Activated CD4-positive, alpha-beta T cell treated with anti-CD3 and anti-CD28 coated beads, Interleukin-2, amount 50 U/mL, for 48 hours (primary cell): ENCODE measurements at places on chromosomes 5 and 9.

- DNase-seq: no peak
Observed at GRCh38 chr5:133235696-133236426, 184.0 kb downstream of the HSPA4 start.

DNA sequence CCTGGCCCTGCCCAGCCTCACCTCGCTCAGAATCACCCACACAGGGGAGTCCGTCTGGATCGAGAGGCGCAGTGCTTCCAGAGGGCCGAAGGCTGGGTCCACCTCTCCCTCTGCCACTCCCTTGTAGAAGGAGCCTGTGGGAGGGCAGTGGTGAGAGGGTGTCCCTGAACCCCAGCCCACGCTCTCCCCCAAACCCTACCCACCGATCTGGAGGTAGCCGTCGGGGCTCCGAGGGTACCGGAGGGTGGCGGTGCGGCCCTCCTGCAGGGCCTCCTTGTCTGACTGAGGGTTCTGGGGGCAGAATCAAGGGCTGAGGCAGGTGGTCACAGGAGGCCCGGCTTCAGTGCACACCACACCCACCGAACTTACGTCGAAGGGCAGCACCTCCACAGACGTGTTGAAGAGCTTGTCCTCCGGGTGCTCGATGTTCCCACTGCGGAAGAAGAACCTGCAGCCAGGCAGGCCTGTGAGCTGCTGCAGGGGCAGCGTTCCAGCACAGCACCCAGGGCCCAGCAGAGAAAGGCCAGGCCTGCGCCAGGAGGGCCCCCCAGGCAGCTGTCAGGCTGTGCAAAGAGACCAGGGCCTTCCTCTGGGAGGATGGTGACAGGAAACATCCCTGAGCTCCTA, 4.5 kb downstream of the LTC4S start:
- DNase-seq: no peak

DNA sequence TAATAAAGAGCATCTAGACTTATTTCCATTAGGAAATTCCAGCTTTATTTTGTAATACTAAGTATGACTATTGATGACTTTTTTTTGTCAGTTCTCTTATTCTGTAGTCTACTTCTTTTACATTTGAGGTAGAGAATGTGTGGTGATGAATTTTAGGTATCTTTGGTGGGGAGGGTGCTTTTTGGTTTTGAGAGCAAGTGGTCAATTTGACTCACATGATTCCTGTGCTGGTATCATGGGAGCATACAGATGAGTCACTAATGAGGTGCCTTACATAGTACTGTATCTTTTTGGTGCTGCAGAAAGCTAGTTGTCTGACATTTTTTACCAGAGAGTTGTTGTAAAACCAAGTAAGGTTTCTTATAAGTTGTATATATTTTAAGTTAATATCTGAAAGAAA, 35.3 kb downstream of the ERBIN start:
- DNase-seq: no peak

DNA sequence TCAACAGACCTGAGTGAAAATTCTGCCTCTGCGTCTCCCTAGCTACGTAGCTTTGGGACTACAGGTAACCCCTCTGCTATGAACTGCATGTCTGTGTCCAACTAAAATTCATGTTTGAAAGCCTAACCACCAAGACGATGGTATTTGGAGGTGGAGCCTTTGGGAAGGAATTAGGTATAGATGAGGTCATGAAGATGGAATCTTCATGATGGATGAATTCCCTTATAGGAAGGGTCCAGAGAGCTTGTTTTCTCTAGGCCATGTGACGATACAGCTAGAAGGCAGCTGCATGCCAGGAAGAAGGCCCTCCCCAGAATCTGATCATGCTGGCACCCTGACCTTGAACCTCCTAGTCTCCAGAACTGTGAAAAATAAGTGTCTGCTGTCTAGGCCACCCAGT, 296.4 kb downstream of the SLIT3 start:
- no peak for DNase-seq

DNA sequence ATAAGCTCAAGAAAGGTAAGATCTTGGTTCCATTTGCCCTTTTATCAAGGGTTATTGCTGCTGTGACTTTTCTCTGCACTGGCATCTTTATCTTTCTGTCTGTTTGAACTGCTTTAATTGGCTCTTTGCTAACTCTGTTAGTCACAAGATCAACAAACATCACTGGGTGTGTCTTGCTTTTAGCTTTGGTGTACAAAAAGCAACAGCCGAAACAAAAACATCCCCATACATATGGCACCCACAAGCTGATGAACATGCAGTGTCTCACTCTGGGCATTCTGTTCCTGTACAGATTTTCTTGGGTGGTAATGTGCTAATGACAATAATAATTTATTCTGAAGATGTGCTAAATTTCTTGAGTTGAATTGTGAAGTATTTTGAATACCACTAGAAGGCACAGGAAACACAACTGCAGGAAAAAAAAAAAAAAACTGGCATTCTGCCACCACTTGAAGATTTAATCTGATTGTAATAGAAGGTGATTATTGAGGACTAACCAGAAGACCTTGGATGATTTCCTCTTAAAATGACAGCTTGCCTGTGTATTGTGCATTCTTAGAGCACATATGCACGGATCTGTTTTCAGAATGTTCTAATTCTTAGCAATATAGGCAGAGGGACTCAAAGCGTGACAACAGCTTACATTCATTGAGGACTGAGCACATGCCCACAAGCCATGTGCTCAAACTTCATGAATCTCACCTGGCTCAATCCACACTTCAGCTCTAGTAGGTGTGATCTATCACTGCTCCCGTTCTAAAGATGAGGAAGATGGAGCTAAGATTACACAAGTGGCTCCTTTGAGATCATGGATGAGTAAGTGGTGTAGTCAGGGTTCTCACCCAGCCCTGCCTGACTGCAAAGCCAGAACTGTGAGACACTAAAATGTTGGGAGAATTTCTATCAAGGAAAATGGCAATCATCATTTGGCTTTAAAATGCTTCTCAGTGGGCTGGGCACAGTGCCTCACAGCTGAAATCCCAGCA, 96.4 kb downstream of the EBF1 start:
- DNase-seq: no peak

DNA sequence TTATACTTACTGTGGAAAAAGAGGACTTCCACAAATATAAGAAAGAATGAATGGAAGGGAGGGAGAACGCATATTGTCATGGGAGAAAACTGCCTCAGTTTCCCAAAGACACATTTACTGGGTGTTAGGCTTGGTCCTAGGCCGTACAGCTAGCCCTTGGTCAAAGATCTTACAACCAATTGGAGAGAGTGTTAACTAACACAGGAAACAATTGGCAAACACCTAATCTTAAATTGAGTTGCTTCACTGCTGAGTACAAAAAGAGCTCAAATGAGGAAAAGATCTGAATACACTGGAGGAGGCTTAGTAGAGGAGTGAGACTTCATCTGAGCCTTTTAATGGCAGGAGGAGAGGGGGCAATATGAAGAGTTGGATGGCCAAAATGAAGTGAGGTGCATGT, 161.7 kb downstream of the GLIS3 start:
- no peak for DNase-seq

DNA sequence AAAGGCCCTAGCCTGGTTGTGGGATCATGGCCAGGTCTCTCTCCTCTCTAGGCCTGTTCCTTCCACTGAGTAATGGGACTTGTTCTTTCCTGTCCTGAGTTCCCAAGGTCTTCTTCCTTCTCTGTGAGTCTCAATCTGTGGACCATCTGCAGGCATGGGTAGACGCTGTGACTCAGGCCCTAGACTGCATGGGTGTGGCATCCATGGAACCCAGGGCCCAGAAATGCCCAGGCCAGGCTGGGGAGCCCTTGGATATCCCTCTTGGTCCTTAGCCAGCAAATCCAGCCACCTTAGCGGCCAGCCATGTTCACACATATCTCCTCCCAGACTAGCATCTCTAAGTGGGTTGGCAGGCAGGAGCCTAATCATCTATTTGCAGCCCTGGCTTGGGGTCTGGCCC, 2.3 kb upstream of the ACSL6 start:
- peak; percentile 2 for DNase-seq

- DNase-seq: no peak
Observed at GRCh38 chr9:106779796-106780195, 83.2 kb upstream of the ZNF462 start.

DNA sequence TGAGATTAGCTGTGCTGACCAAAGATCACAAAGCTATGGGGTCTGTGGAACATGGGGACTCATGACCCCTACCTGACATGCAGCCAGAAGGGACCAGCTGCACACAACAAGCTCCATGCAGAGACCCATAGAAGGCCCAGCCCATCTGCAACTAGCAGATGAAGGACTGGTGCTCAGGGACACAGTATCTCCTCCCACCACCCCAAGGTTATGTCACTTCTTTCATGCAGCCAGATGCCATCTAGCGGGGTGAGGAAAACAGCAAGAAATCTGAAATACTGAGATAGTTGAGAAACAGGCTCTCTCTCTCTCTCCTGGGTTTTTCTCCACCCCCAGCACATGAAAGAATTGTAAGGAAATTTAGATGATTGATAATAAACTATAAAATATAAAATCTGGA, 161.3 kb upstream of the DAPK1 start:
- no peak for DNase-seq

GRCh38 chr5:81782811-81783210, 31.9 kb upstream of the SSBP2 start:
- DNase-seq: no peak

DNA sequence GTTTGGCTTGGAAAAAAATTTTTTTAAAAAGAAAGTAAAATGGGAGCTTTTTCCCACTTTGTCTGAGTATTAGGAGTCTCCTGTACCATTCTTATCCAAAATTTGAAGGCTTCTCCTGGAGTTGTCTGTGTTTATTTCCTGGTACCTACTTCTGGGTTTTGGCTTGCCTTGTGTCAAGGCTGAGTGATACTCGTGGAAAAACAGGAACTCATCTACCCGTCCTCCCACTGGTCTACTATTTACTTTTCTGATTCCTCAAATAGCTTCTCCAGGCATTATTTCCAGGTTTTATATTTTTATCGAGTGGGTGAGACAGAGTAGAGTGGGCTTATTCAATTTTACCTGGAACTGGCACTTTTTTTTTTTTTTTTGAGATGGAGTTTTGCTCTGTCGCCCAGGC, 99.4 kb downstream of the RMI1 start:
- no peak for DNase-seq

DNA sequence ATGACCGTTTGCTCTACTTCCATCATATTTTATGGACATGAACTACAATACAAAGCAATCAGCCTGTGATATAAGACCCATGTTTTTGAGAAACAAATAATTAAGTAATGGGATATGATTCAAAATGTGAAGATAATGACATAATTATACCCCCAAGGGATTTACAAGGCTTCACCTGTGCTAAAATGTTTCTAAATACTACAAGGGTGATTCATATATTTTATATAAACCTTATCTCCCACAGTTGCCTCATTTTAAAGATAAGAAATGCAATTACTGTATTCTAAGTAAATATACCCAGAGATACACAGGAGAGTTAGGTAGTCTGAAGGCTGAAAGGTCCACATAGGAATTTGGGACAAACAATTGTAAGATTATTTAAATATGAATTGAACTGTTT, 662.0 kb upstream of the CHD1 start:
- no peak for DNase-seq

DNA sequence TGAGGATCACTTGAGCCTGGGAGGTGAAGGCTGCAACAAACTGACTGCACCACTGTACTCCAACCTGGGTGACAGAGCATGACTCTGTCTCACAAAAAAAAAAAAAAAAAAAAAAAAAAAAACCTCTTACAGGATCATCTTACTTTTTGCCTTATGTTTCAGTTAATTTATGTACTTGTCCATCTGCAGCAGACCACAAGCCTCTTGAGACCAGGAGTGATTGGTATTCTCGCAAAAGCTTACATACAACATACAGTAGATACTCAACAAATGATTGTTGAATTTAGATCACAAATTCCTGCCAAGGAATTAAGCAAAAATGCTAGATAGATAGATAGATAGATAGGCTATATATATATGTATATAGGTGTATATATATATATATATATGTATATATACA, 12.4 kb downstream of the CEMIP2 start:
- no peak for DNase-seq

- no peak for DNase-seq
Observed at GRCh38 chr9:14748373-14748772, 25.8 kb upstream of the CER1 start.

GRCh38 chr5:100842080-100842479, 61.0 kb downstream of the ST8SIA4 start:
- DNase-seq: no peak

DNA sequence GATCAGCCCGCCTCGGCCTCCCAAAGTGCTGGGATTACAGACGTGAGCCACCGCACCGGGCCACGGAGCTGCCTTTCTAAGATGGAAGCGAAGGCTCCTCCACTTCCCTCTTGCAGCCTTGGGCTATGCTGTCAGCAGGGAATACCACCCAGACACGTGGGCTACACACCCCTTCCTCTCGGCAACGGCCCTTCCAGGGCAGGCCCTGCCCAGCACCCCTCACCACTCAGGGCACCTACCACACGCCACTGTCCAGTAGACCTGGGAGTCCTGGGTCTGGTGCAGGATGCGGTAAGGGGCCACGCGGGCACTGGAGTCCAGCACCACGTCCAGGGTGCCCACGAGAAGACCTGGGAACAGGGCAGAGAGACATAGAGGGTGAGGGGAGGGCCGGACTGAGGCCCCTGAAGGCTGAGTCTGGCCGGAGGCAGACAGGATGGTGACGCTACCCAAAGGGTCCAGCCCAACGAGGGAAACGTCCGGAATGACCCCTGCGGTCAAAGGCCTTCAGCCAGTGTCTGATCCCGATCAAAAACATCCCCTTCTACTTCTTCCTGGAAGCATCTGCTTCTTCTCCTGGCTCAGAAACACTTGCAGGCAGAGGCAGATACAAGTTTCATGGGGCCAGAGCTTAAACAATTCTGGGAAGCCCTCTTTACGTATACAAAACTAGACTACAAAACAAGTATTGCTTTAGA, 3.1 kb downstream of the TBC1D9B start:
- DNase-seq: no peak

DNA sequence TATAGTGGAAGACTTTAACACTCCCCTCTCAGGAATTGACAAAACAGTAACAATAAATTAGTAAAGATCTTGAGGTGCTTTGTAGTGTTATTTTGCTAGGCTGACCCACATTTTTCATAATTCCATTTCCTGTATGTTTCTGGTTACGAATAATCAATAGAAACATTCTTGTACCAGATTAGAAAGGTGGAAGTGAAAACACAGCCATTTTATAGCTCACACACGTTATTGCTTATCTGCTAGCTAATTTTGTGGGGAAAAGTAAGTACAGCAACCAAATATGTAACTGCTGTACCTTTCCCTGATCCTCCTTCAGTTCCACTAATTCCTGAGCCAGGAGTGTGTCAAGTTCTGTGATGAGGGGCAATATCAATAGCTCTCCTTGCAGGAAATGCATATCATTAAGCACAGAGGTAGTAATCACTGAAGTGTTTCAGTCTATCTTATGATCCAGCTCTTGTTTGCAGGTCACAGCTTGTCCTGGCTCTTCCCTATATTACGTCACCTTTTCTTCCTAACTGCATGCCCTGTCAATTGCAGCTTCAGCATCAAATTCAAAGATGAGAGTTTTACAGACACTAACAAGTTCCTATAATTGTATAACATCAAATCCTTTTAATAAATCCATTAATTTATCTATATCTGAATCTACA, 59.4 kb downstream of the MINAR2 start:
- DNase-seq: no peak

GRCh38 chr5:174231956-174232487, 186.5 kb downstream of the NSG2 start:
- DNase-seq: no peak
